ENCODE measurements at places on chromosomes 5 and 9.

DNA sequence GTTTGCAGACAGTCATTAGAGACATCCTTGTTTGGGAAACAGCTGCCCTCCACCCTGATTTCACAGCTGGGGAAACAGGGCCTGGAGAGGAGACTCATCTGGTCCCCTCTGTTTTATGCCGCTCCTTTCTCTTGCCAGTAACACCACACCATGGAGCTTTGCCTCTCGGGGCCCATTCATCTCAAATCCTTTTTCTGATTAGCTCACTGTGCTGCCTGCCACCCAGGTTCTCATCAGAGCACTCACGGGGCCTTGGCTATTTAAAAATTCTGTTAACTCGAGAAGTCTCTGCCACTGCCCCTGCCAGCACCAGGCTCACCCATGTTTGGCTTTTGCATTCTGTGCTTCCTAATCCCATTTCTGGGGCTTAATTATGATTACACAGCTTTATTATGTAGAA lies 36.8 kb upstream of the C5orf58 start:
- DNase-seq: no peak

- no peak for DNase-seq
These were observed 256.6 kb upstream of the ARRDC3 start for GRCh38 chr5:91639744-91640143.

DNA sequence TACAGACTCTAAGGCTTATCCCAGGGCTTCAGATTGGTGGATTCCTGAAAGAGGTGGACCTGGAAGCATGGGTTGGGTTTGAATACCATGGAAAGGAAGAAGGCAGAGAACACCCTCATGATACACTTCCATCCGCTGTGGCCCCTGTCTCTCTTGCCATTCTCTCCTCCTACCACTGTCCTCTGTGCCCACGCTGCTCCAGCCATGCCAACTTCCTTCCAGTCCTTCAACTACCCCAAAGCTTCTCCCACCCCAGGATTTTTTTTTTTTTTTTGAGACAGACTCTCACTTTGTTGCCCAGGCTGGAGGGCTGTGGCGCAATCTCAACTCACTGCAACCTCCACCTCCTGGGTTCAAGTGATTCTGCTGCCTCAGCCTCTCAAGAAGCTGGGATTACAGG lies 1.7 kb upstream of the SPARC start:
- DNase-seq: no peak

DNA sequence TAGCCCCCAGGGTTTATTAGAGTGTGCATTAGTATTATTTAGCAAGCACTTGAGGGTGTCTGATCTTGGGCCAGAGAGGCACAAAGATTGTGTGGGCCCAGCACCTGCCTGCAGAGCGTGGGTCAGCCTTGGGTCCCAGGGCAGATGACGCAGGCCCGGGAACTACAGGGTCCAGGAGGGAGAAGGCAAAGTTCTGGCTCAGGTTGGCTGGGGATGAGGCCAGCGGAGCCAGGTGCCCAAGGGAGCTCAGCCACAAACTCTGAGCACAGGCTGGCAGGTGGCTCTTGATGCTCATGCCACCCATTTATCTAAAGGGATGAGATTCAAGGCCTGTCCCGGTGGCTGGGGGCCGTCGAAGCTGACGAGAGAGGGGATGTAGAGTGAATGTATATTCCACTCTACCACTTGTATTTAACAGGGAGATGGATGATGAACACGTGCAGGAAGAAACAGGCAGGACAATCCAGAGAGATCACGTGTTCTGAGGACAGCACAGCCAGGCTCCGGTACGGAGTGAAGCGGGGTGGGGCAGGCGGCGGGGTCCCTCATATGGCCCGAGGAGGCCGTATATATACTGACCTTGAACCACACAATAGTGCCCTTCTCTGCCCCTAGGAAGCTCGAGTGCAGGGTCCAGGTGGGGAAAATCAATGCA lies 818 bp upstream of the OBP2A start:
- DNase-seq: no peak

DNA sequence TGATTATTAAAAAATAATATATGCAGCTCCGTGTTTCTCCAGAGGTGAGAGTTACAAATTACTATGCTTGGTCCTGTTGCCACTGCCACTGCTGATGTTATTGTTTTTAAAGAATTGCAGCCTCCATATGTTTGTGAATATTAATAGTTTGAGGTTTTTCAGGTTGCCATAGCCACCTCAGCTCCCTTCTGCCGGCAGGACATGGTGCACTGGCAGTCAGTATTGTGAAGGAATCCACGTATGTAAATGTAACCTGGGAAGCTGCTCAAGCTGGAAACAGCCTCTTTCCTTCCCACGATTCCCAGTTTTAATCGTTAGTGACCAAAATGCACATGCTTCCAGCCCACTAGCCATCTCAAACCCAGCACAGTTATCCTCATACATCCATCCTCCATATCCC lies 184.4 kb upstream of the CCNG1 start:
- no peak for DNase-seq
